ENCODE measurements at places on chromosomes 12 and 14. TPM values are rescaled to one million over a fixed set of nuclear protein-coding genes. Genes with fewer than 3 reads are reported as not detected.

TMEM30B gene
- polyA plus RNA-seq: 0.11 TPM

TESPA1 gene
- 0.23 TPM for polyA plus RNA-seq

DIO3 gene
- polyA plus RNA-seq: 0.21 TPM

- DNase-seq: no peak
Observed at GRCh38 chr14:46902837-46903236, 251.3 kb upstream of the RPL10L start.

DNA sequence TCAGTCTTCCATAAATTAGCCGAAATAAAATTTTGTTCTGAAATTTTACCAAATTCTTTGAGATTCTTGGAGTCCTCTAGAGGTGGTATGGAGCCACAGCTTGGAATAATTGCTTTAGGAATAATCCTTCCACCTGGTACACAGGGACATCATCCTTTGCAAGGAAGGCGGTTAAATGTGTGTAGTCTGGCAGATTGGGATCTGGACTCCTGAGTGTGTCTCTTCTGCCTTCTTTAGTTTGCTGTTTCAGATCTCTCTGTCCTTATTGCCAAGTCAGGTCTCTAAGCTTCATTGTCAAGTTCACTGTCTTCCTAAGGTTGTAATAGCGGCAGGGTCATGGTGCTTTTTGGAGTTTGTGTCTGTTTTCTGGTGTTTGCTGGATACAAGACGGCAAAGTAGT lies 393.9 kb upstream of the RGS6 start:
- no peak for DNase-seq

DNA sequence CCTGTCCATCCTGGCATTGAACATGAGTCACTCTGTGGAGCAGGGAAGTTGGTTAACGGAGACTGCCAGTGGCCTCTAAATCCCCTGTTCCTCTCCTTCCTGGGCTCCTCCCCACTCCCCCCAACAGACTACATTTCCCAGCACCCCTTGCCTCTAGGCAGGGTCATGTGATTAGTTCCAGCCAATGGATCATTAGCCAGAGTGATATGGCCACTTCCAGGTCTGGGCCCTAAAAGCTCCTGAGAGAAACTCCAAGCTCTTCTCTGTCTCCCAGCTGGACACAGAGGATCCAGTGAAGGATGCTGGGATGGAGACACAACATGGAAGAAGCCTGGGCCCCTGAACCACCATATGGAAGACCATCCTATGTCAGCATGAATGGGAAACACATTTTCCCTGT lies 54.4 kb upstream of the RFLNA start:
- DNase-seq: no peak

DNA sequence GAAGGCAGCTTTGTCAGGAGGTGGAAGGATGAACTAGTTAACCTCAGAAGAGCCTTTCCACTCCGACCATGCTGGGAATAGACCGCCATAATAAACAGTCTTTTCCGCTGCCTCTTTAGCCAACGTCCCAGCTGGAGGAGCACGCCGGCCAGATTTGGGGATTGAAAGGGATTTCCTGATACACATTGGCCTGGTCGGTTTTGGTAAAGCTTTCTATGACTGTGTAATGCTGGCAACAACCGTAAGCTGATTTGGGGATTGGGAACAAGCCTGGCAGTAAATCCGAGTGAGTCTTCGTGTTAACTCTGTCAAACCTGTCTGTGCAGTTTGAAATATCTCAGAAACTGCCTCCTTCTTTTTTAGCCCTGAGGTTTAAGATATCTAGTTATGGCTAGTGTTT lies 87.0 kb downstream of the DAD1 start:
- DNase-seq: no peak

GRCh38 chr12:68746572-68747180 lies 700 bp downstream of the SLC35E3 start:
- DNase-seq: peak; percentile 50

GRCh38 chr12:42957561-42958290 lies 368.2 kb upstream of the PRICKLE1 start:
- no peak for DNase-seq

- DNase-seq: no peak
Observed at GRCh38 chr14:65817011-65817410, 404.5 kb downstream of the FUT8 start.

DNA sequence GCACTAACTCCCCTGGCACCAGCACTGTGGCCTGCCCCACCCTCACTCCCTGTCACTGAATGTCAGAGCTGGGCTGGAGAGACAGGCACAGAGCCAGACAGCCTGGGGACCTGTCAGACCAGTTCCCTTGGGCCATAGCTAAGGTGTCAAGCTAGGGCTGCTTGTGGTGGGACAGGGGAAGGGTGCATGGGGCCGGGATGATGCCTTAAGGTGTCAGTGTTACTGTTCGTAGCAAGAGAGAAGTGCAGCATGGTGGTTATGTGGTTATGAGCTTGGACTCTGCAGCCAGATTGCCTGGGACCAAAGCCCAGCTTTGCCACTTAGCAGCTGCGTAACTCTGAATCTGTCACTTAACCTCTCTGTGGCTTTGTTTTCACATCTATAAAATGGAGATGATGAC lies 3.8 kb downstream of the RAPGEF3 start:
- peak; percentile 79 for DNase-seq

- no peak for DNase-seq
Observed at GRCh38 chr12:32272465-32272864, 126.9 kb upstream of the FGD4 start.

GRCh38 chr12:55818140-55818728 lies 393 bp downstream of the ORMDL2 start:
- no peak for DNase-seq
